Gastrocnemius medialis (tissue), 4 donors: ENCODE measurements at places on chromosomes 4 and X. TPM values are rescaled to one million over a fixed set of nuclear protein-coding genes. Genes with fewer than 3 reads are reported as not detected.

NHSL2 gene
- total RNA-seq, result 1.7 TPM

PLXNA3 gene
- total RNA-seq, result 2.2 TPM

ADD1 gene
- 178 TPM for total RNA-seq

ZNF275 gene
- total RNA-seq, result 7.6 TPM

SYTL5 gene
- not detected for total RNA-seq

SLIT2 gene
- total RNA-seq, result 5.2 TPM

IL21 gene
- total RNA-seq, result not detected

- H3K36me3 ChIP-seq, result no peaks in the 10 kb centered on the region
- H3K4me1 ChIP-seq, result no peaks in the 10 kb centered on the region
- no peak overlapping the region for H3K27ac ChIP-seq
- no peak overlapping the region for H3K4me3 ChIP-seq
- H3K27me3 ChIP-seq, result no peaks in the 10 kb centered on the region
These were observed 280.5 kb downstream of the FBXW7 start for GRCh38 chr4:152255437-152255836.

DNA sequence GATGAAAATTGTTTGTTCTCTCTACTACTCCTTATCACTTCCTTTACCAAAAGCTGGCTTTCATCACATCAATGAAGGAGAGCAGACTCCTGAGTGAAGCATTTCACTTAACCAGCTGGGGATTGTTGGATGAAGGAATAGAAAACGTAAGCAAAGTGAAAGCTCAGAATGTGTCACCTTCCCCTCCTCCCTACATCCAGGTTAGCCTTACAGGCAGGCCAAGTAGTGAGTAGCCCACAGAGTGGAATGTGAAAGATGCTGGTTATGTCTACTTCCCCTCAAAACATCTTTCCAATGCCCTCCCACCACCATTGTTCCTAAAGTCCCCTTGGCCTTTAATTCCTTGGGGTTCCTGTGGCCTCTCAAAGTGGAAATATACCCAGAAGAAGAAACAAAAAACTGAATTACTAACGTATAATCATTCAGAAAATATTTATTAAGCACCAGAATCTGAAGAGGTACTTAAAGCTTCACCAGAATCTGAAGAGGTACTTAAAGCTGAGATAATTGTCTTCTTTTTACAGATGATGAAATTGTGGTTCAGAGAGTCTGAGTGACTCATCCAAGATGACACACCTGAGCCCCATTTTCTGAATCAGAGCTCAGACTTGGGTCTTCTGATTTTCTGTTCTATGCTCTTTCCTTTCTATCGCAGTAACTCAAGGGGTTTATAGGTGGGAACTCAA lies 6.5 kb downstream of the P2RY4 start:
- H3K36me3 ChIP-seq, result no peaks in the 10 kb centered on the region
- H3K4me1 ChIP-seq, result no peaks in the 10 kb centered on the region
- no peaks in the 10 kb centered on the region for H3K27me3 ChIP-seq
- H3K4me3 ChIP-seq, result no peak overlapping the region
- H3K27ac ChIP-seq, result no peak overlapping the region

GRCh38 chr4:165293927-165294649 lies 33.4 kb upstream of the MSMO1 start:
- no peak overlapping the region for H3K4me3 ChIP-seq
- H3K27ac ChIP-seq, result no peak overlapping the region
- no peaks in the 10 kb centered on the region for H3K27me3 ChIP-seq
- no peaks in the 10 kb centered on the region for H3K4me1 ChIP-seq
- no peak for DNase-seq
- no peaks in the 10 kb centered on the region for H3K36me3 ChIP-seq

DNA sequence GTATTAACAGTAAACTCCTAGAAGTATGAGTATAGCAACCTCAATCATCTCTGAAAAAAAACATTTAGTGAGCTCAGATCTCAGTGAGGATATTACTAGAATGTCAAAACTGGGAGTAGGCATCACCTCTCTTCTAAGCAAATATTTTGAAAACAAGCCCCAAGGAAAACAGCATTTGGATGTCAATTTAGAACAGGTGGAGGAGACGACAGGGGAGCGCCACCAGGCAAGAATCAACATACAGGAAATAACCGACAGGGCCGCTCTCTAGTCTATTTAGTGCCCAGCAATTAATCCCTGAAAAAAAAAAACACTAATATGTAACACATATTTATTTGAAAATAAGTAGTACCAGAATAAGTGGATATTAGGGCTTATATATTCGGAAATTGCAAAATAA lies 940.3 kb upstream of the ADGRL3 start:
- H3K4me1 ChIP-seq, result no peaks in the 10 kb centered on the region
- no peak for DNase-seq
- no peak overlapping the region for H3K27ac ChIP-seq
- no peaks in the 10 kb centered on the region for H3K36me3 ChIP-seq

DNA sequence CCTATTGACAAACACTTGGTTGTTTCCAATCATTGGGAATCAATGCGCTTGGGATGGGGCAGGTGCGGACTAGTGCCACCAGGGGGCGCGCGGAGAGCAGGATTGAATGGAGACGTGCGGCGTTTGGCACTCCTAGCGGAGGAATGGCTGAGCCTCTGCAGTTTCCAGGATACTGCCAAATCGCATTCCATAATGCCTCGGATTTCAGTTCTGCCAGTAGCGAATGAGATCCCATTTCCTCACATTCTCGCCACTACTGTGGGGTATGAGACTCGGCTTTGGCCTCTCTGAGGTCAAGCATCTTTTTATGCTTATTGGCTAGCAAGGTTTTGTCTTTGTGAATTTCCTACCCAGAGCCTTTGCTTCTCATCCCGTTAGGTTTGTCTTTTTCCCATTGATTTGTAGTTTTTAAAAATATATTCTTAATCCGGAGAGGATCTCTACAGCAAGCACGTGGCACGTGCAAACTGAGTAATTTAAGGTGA lies 28.7 kb downstream of the CLDN34 start:
- no peaks in the 10 kb centered on the region for H3K27me3 ChIP-seq
- H3K27ac ChIP-seq, result no peak overlapping the region
- H3K36me3 ChIP-seq, result no peaks in the 10 kb centered on the region
- no peaks in the 10 kb centered on the region for H3K4me1 ChIP-seq
- H3K4me3 ChIP-seq, result no peak overlapping the region
- peak; percentile 71 for DNase-seq

GRCh38 chr4:145230726-145231125 lies 50.3 kb upstream of the OTUD4 start:
- peaks cover 5% of the 10 kb centered on the region for H3K4me1 ChIP-seq
- H3K4me3 ChIP-seq, result no peak overlapping the region
- H3K36me3 ChIP-seq, result no peaks in the 10 kb centered on the region
- no peak for DNase-seq
- no peaks in the 10 kb centered on the region for H3K27me3 ChIP-seq
- H3K27ac ChIP-seq, result no peak overlapping the region

DNA sequence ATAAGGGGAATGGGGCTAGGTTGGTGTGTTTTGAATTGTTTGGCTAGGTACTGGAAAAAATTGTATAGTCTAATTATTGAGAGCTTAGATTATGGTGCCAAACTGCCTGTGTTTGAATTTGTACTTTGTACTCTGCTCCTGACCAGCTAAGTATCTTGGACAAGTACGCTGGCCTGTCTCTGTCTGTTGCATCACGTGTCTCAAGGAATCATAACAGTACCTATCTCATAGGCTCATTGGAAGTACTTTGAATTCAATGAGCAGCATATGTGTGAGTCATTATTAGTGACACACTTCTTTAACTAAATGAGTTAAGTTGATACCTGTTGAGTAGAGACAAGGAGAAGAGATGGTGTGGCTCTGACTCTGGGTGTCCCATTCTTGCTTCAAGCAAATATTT lies 69.5 kb upstream of the MND1 start:
- no peaks in the 10 kb centered on the region for H3K36me3 ChIP-seq
- H3K27me3 ChIP-seq, result no peaks in the 10 kb centered on the region
- no peaks in the 10 kb centered on the region for H3K4me1 ChIP-seq
- no peak for DNase-seq
- no peak overlapping the region for H3K4me3 ChIP-seq
- no peak overlapping the region for H3K27ac ChIP-seq

DNA sequence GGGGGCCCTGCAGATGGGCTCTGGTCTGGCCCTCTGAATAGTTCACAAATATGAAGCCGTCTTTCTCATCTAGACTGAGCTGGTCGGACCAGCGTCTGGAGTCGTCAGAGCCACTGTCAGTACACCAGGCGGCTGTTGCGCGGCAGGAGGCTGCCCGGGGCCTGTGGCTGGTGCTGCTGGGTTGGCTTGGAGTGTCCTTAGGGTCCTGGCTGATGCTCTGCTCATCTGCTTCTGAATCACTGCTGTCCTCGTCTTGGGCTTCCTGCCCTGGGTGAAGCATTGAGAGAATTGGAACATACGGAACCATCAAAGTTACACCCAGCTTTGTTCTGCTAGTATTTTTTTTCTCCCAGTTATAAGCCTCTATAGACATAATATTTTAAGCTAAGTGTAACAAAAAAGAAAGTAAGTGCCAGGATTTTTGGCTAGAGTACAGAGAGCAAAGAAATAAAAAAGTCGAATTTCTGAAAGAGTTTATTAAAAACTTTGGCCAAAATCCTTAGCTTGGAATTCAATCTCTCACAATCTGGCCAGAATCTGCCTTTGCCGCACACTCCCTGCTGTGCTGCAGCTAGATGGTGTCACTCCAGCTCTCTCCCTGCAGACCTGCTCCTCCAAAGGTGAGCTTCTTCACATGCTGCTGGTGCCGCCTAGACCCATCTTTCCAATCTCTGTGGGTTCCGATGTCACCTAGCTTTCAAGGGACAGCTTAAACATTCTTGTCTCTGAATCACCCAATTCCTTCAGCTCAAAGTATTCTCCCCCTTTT lies 96.2 kb downstream of the CDS1 start:
- no peak overlapping the region for H3K4me3 ChIP-seq
- no peaks in the 10 kb centered on the region for H3K27me3 ChIP-seq
- peaks cover 9% of the 10 kb centered on the region for H3K4me1 ChIP-seq

DNA sequence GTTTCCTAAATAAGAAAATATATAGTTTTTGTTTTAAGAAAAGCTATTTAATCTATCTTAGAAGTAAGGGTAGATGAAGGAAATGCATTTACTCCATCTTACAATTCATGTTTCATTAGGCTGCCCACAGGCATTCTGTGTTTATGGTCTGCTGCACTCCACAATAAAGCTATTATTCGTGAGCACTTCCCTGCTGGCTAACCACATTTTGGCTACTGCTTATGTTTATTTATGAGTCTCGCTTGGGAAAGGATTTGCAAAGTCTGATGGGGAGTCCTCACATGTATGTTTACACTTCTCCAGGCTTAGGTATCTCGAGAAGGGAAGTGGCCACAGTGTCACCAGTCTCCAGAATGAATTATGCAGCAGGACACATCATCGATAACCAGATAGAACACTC lies 260.8 kb upstream of the VCX start:
- H3K4me3 ChIP-seq, result no peak overlapping the region
- DNase-seq, result no peak
- no peaks in the 10 kb centered on the region for H3K27me3 ChIP-seq
- H3K36me3 ChIP-seq, result no peaks in the 10 kb centered on the region
- H3K4me1 ChIP-seq, result no peaks in the 10 kb centered on the region

- no peak overlapping the region for H3K27ac ChIP-seq
- no peaks in the 10 kb centered on the region for H3K4me1 ChIP-seq
- no peak overlapping the region for H3K4me3 ChIP-seq
- no peak for DNase-seq
- H3K36me3 ChIP-seq, result no peaks in the 10 kb centered on the region
These were observed 132.4 kb downstream of the CORIN start for GRCh38 chr4:47705326-47705981.

- H3K4me1 ChIP-seq, result no peaks in the 10 kb centered on the region
- H3K27ac ChIP-seq, result no peak overlapping the region
- DNase-seq, result no peak
- H3K27me3 ChIP-seq, result no peaks in the 10 kb centered on the region
- H3K36me3 ChIP-seq, result no peaks in the 10 kb centered on the region
- no peak overlapping the region for H3K4me3 ChIP-seq
These were observed 165.0 kb downstream of the ZNF674 start for GRCh38 chrX:46380148-46380752.

DNA sequence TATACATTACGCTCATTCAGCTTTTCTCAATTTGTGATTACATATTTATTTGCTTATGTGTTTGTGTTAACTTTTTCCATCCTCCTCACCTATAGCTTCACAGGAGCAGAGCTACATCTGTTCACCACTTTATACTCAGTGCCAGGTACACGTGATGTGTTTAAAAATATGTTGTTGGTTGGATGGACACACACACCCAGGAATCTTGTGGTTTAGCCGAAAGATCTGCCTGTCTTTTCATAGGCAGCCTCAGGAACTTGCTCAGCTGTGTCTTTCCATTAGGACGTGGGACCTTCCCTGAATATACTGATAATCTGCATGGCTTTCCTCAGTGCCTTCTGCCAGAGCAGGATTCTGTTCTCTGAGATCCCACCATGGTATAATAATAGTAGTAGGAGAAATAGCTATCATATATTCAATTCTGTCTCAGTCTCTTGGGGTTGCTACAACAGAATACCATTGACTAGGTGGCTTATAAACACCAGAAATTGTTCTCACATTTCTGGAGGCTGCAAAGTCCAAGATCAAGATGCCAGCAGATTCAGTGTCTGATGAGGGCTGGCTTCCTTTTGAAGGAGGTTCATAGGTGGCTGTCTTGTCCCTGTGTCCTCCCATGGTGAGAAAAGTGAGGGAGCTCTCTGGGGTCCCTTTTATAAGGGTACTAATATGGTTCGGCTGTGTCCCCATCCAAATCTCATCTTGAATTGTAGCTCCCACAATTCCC lies 50.0 kb upstream of the SOD3 start:
- no peak overlapping the region for H3K27ac ChIP-seq
- no peaks in the 10 kb centered on the region for H3K27me3 ChIP-seq
- no peaks in the 10 kb centered on the region for H3K36me3 ChIP-seq
- no peak overlapping the region for H3K4me3 ChIP-seq
- no peak for DNase-seq

DNA sequence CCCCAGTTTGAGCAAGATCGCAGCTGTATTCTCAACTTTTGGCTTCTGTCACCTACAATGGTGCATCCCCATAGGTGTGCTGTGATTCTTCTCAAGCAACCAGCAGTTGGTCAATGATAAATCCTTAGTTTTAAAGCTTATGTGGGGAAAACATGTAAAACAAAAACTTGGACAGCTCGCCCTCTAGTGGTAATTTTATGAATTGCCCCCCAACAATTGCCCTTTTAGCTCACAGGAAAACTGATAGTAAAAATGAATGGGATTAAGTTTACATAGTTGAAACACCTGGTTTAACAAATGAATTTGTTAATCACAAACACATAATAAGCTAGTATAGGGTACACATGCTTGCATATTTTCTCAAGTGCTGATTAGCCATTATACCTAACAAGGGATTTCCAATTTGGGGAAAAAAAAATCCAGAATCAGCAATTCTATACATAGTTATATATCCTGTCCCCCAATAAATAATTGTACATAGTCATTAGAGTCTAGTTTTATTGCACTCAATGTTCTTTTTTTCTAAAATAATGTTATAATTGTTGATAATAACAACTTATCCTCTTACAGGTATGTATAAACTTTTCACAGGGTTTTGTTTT lies 30.1 kb downstream of the TEX13A start:
- no peak overlapping the region for H3K27ac ChIP-seq
- H3K27me3 ChIP-seq, result no peaks in the 10 kb centered on the region
- no peak for DNase-seq

DNA sequence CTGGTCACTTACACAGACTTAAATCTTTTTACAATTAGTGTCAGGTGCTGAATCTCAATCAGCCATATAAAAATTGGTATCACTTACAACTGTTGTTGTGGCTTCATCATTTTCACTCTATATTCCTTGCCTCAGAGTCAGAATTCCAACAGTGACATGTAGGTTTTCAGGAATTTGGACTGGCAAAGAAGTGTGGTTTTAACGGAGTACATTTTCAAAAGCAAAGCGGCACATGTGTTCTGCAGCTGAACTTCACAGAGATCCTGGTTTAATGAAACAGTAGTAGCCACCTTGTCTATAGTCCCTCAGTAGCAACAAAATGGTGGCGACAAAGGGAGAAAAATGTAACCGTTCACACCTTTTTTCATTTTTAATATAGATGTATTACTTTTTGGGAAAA lies 486.6 kb downstream of the FAT4 start:
- H3K4me3 ChIP-seq, result no peak overlapping the region
- no peaks in the 10 kb centered on the region for H3K4me1 ChIP-seq
- H3K27ac ChIP-seq, result no peak overlapping the region
- no peaks in the 10 kb centered on the region for H3K27me3 ChIP-seq
- DNase-seq, result no peak
